Lung (tissue), 17 donors: ENCODE measurements at places on chromosomes 2 and 18. TPM values are rescaled to one million over a fixed set of nuclear protein-coding genes. Genes with fewer than 3 reads are reported as not detected.

CNRIP1 gene
- total RNA-seq: 29.3 TPM

VWC2L gene
- total RNA-seq: 0.25 TPM

FOSL2 gene
- total RNA-seq: 40.0 TPM

RFTN2 gene
- 22.6 TPM for total RNA-seq

TLX2 gene
- total RNA-seq: not detected

- DNase-seq: peak; percentile 4
Observed at GRCh38 chr2:157363612-157364101, 38.0 kb upstream of the ERMN start.

- no peak for DNase-seq
Observed at GRCh38 chr2:51595836-51596235, 563.9 kb upstream of the NRXN1 start.

DNA sequence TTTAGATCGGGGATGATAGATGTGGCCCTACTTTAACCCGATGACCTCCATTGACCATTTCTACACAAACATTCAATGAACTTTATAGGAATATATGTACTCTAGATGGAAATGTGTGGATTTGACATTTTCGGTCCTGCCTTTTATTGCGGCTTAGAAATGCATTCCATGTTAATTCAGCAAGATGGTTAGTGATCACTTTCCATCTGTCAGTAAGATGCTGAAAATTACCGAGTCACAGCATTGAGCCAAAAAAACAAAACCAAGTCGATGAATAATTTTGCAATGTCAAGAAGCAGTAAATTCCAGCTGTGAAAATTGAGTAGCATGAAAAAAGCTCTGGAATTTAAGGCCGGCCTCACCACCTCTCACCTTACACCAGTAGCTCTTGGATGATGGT is 1642.6 kb upstream of the NXPH2 start:
- no peak for DNase-seq

GRCh38 chr18:13191031-13191430 is 27.5 kb upstream of the LDLRAD4 start:
- DNase-seq: peak; percentile 49

ANKRD44 gene
- 32.4 TPM for total RNA-seq

DNA sequence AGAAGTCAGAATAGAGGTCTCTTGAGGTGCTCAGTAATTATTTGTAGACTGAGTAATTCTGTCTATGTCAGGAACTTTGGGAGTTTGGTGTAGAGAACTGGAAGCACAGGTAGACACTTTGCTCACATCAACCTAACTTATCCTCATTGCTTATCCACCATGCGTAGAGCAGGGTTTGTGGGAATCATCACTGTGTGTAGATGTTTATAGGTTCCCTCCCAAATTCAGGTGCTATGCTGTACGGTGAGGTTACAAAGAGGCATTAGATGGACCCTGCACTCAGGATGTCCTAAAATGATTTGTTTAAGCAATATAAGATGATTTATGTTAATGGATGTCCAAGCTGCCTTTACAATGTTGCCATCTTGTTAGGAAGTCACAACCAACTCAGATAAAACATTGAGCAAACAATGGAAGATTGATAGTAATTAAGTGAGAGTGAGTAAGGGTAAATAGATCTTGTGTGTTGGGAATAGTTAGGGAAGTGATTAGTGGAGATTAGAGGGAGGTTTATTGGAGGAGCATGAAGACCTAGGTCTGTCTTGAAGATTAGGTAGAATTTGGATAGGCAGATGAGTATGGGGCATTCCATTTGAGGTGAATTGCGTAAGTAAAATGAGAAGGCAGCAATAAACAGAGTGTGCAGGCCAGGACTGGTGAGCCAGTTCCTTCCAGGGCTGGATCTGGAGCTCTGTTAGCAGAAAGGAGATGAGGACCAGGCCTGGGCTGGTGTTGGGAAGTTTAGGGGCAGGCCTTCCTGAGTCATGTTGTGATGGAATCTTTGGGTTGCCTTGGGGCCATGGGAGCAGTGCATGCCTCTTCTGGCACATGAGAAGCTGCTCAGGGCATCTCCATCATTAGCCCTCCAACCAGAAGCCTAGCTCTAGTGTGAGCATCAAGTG is 12.1 kb downstream of the EPAS1 start:
- DNase-seq: no peak

UGT1A3 gene
- not detected for total RNA-seq

GRCh38 chr18:79387214-79387613 is 8.5 kb upstream of the NFATC1 start:
- no peak for DNase-seq

DNA sequence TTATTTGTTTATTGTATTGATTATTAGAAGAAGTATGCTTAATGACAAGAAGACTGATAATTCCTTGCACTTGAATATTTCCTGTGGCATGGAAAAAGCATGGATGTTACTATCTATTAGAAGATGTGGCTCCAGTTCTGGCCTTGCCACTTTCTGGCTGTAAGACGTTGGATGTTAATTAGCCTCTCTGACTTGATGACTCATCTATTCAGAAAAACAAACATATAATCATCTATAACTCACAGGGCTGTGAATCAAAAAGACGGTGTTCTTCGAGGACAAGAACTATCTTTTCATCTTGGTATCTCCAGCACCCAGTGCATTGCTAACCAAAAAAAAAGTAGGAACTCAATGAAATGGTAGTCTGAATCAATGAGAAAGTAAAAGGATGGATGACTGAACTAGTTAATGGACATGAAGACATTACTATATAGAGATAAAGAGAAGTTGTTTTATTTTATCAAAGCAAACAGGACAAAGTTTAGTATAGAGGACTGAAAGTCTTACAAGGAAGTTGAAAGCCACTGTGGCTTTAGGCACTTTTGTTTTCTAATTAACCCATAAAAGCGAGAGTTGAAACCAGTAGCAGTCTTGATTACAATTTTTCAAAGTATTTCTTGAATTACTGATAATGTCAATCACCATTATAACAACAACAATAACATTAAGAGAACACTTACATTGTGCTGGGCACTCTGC is 145.3 kb downstream of the RND3 start:
- DNase-seq: no peak

ZNF892 gene
- total RNA-seq: 2.7 TPM

ZNF236 gene
- 23.1 TPM for total RNA-seq
